Pancreas (tissue), 10 donors: ENCODE measurements at places on chromosomes 6 and 20. TPM values are rescaled to one million over a fixed set of nuclear protein-coding genes. Genes with fewer than 3 reads are reported as not detected.

CYP39A1 gene
- 1.3 TPM for total RNA-seq

- DNase-seq: no peak
Measured at GRCh38 chr20:3103369-3104032, 19.0 kb upstream of the AVP start.

- DNase-seq: no peak
Measured at GRCh38 chr6:126797981-126798380, 320.5 kb upstream of the RSPO3 start.

DNA sequence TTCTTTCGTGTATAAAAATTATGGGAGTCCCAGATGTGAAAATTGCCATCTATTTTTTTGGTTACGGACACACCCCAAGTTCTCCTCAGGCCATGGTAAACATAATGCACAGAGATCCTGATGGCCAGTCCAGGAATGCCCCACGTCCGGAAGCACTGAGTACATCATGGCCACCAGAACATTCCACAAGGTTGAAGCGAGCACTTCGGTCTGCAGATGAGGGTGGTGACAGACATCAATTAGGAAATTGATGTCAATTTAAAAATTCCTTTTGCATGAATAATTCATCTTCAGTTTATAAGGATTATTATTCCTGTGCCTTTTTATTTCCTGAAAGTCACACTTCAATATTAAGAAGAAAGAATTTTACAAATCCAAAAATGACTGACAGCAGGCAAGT, 13.2 kb upstream of the EXOC2 start:
- no peak for DNase-seq

- no peak for DNase-seq
Measured at GRCh38 chr6:12175626-12176025, 114.5 kb upstream of the EDN1 start.

GRCh38 chr6:79313254-79313653, 78.8 kb upstream of the HMGN3 start:
- peak; percentile 62 for DNase-seq
